Aorta (tissue), 5 donors: ENCODE measurements at places on chromosomes 7 and 10. TPM values are rescaled to one million over a fixed set of nuclear protein-coding genes. Genes with fewer than 3 reads are reported as not detected.

DNA sequence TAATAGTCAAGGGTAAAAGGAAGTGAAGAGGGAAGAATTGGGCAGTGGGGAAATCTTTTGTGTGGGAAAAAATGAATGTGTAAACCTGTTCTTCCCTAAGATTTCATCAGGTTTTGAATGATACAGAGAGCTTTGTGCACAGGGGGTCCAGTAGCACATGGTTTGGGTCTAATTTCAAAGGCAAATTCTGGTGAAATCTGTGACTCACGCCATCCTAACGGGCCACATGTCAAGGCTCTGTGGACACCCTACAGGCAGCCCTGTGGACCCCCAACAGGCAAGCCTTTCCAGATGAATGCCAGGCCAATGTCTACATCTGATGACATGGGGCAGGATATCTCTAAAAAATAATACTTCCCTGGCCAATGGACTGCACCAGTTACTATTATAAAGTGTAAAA, 309.8 kb downstream of the PARD3 start:
- no peak overlapping the region for H3K27ac ChIP-seq
- no peak overlapping the region for H3K4me3 ChIP-seq
- no peaks in the 10 kb centered on the region for H3K27me3 ChIP-seq
- DNase-seq = no peak
- H3K4me1 ChIP-seq = no peaks in the 10 kb centered on the region

GRCh38 chr10:47035171-47035818, 124.1 kb downstream of the PTPN20 start:
- no peaks in the 10 kb centered on the region for H3K36me3 ChIP-seq
- DNase-seq = no peak
- no peaks in the 10 kb centered on the region for H3K27me3 ChIP-seq
- no peak overlapping the region for H3K27ac ChIP-seq

DNA sequence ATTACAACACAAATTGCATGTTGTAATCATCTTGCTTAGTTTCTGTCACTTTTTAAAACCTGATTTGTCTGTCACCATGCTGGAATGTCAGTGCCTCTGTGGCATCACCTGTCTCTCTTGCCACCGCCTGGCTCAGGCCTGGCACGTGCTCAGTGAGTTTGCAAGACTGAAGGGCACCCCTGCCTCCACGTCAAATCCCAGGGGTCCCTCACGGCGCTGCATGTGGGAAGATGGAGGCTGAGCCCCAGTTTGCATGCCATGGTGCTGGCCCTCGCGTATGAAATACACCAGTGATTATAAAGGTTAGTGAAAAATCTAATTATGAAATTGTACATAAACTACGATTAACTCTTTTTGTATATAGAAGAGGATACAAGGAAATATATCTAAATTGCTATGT, 51.9 kb upstream of the VIPR2 start:
- H3K36me3 ChIP-seq = no peaks in the 10 kb centered on the region
- DNase-seq = no peak
- no peaks in the 10 kb centered on the region for H3K27me3 ChIP-seq
- H3K4me1 ChIP-seq = no peaks in the 10 kb centered on the region
- no peak overlapping the region for H3K27ac ChIP-seq

DNA sequence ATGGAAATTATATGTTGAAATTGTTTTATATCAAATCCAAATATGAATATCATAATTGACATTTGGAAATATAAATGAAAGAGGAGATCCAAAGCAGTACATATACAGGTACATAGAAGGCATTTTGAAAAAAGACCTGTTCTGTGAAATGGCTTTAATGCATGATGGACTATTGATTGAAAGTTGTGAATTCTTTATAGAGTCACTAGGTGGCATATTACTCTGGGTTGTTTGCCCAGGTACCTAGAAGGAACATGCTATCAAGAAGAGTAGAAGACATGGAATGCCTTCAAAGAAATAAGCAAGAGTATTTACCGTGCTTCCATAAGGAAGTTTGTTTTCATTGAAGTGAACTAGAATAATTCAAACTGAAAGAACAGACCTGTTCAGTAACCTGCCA, 160.0 kb upstream of the ANK3 start:
- no peak overlapping the region for H3K4me3 ChIP-seq
- H3K27ac ChIP-seq = no peak overlapping the region
- no peaks in the 10 kb centered on the region for H3K36me3 ChIP-seq
- no peaks in the 10 kb centered on the region for H3K27me3 ChIP-seq

- H3K27me3 ChIP-seq = no peaks in the 10 kb centered on the region
- H3K36me3 ChIP-seq = no peaks in the 10 kb centered on the region
- H3K4me3 ChIP-seq = no peak overlapping the region
- H3K4me1 ChIP-seq = no peaks in the 10 kb centered on the region
- no peak for DNase-seq
Observed at GRCh38 chr10:115095758-115096157, 2.6 kb downstream of the ATRNL1 start.

Gene TMEM196
- polyA plus RNA-seq = not detected

Gene TAS2R5
- polyA plus RNA-seq = 0.18 TPM

Gene ADAM12
- 0.13 TPM for polyA plus RNA-seq
